ENCODE measurements at places on chromosomes 3 and 15. TPM values are rescaled to one million over a fixed set of nuclear protein-coding genes. Genes with fewer than 3 reads are reported as not detected.
A peak's percentile ranks its signal among the peaks of the same experiment; 100 is the strongest.

Gene FAM43A
- total RNA-seq = 17.6 TPM

Gene EXD1
- total RNA-seq = not detected

Gene IL16
- total RNA-seq = not detected

GRCh38 chr3:195197765-195198425, 73.1 kb downstream of the XXYLT1 start:
- peak; percentile 36 for DNase-seq

DNA sequence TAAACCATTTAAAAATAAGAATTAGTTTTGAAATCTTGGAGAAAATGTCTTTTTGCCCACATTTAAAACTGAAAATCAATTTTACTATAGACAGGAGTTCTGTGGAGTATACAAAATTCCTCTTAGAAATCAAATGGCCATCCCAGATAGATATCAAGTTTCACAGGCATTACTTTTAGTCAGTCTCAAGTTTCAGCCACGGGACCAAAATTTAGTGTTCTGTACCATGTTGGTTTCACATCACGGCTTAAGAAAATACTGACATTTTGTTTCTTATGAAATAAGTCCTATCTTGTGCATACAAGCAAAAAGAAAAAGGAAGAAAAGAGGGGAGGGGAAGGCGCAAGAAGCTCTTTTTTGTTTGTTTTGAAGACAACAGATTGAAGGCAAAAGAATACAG, 45.7 kb downstream of the EIF2AK4 start:
- no peak for DNase-seq

DNA sequence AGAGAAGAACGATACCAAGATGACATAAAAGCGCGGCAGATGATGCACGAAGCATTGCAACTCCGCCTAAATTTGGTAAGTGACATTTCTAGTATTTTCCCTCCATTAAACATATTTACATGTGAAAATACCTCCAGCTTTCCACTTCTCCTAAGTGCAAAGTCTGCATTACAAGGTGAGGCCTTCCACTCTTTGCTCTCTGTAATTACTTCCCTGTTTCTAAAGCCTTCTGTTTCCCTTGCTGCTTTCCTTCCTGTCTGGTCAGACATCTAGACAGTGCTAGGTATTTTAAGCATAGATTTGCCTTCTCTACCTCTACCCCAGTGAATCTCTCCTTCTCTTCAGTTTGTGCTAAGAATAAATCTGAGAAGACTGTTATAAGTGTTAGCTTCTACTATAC, 1.9 kb downstream of the P2RY12 start:
- no peak for DNase-seq

GRCh38 chr3:189467451-189467850, 163.7 kb upstream of the TP63 start:
- DNase-seq = no peak

GRCh38 chr3:148223266-148223665, 474.4 kb upstream of the AGTR1 start:
- DNase-seq = no peak

- no peak for DNase-seq
These were observed 105.0 kb upstream of the CTNNB1 start for GRCh38 chr3:41094351-41094750.

DNA sequence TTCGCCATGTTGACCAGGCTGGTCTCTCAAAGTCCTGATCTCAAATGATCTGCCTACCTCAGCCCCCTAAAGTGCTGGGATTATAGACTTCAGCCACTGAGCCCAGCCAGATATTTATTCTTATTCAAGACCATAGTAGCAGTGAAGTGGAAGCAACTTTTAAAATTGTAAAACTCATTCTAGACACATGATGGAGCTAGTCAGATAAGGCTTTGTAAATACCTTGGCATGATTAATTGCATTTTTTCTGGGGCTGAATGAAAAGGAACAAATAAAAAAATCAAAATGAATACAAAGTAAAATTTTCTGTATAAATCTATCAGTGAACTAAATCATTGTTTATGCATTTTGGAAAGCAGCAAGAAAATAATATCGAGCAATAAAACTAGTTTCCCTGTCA, 4.1 kb upstream of the MYO1E start:
- no peak for DNase-seq

DNA sequence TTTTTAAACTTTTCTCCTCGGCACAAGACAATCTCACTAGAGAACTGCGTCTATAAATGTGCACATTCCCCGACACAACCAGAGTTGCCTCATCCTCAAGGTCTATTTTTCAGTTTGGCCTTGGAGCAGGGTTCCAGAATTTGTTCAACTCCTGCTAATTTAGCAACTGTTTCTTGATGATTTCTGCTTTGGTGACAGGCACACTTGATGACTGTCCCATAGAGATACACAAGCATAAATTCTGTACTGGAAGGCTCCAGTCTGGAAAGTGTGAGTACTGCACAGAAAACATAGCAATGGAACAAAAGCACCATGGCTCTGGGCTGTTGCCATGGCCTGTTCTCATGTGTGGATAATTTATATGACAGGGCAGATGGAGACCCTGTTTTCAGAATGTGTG, 379.6 kb upstream of the PDZRN3 start:
- DNase-seq = no peak
